ENCODE measurements at places on chromosomes 3 and 15.

GRCh38 chr15:57762302-57762701, 55.8 kb downstream of the POLR2M start:
- no peak for DNase-seq

DNA sequence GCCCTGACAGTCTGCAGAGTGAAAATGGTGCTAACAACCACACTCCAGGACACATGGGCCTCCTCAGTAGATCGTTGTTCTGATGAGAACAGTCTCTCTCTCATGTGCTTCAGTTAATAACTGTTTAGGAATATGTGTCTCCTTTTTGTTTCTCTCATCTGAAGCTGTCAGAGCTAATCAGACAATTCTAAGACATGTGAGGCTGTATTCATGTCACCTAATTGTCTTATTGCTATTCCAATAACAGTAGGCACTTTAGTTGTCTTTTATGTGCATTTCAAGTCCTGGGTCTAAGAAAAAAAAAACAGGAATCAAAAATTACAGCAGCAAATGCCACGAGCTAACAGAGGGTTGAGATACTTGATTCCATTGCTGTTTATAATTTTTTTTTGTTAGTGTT, 89.1 kb downstream of the WDR49 start:
- DNase-seq: no peak

- DNase-seq: no peak
These were observed 177.5 kb downstream of the RORA start for GRCh38 chr15:61051569-61052031.

DNA sequence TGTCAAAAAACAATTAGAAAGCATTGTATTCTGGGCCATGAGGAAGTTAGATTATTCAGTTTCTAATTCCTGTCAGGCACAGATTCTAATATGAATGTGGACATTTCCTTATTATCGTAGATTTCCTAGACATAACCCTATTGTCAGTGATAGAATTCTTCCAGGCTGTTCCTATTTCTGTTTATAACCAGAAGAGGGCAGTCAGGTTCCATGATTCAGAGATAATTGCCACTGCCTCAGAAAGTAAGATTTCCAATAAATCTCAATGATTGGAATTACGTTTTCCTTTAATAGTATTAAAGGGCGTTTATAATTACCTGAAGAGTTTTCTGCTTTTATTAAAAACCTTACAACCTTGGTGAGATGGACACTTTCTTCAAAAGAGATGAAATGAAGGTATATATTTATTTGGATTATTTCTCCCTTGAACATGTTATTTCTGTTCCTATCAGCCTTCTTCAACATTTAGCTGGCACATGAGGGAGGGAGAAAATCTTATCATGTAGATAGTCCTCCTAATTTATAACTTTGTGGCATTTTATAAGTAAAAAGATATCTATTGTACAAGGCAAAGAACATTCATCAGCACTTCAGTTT, 439.2 kb downstream of the MCTP2 start:
- no peak for DNase-seq

- DNase-seq: no peak
These were observed 1109.3 kb downstream of the ROBO2 start for GRCh38 chr3:78148986-78149717.

DNA sequence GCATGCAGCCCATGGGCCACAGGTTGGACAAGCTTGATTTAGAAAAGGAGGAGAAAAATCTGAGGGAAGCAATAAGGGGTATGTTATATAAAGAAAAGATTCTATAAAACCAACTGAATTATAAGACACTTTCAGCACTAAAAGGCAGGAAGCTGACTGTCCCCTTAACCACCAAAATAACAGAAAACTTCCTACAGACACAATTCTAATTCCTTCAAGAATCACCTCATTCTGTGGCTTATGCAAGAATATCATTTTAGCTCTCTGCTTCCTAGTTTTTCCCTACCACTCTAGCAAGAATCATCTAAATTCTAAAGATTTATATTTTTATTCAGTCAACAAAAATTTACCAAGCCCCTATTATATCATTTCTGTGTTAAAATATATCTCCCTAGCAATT, 6.3 kb downstream of the STAG1 start:
- DNase-seq: no peak

DNA sequence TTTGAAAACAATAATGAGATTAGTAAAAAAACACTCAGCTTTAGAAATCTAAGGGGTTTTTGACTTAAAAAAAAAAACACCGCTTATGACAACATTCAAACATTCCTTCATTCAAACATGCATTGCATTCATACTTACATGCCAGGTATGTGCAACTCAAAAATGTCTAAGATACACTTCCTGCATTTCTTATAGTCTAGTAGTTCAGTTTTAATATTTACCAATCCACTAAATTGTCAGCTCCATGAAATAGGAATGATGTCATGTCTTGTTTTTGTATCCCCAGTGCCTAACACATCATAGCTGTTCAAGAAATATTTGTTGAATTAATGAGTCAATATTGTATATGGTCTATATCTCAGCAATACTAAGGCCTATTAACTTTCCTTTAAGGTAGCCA, 51.7 kb downstream of the EIF4E3 start:
- no peak for DNase-seq

GRCh38 chr3:141411251-141411771, 43.0 kb downstream of the ZBTB38 start:
- no peak for DNase-seq

- DNase-seq: no peak
These were observed 101.4 kb upstream of the TRPM1 start for GRCh38 chr15:31202953-31203352.

GRCh38 chr3:189368384-189368783, 196.6 kb downstream of the TPRG1 start:
- no peak for DNase-seq

- no peak for DNase-seq
These were observed 12.2 kb downstream of the TGM4 start for GRCh38 chr3:44886561-44886960.

- no peak for DNase-seq
These were observed 1246.5 kb downstream of the OTOL1 start for GRCh38 chr3:162743091-162743490.

DNA sequence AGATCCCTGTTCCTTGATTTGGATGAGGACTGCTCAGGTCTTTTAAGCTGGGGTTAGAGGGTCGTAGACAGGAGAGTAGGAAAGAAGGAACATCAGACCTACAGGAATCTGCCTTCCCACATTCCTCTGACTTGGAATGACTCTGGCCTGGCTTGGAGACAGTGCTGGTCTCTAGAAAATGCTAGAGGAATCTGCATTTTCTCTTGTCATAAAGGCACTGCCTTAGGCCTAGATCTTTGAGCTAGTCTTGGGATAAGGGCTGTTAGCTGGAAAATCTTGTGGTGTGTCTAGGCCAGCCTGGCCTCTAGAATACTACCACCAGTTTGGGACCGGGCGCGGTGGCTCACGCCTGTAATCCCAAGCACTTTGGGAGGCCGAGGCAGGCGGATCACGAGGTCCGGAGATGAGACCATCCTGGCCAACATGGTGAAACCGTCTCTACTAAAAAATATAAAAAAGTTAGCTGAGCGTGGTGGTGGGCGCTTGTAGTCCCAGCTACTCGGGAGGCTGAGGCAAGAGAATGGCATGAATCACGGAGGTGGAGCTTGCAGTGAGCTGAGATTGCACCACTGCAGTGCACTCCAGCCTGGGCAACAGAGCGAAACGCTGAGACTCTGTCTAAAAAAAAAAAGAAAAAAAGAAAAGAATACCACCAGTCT, 17.3 kb upstream of the BSN start:
- DNase-seq: no peak

- no peak for DNase-seq
These were observed 24.1 kb downstream of the DUOX2 start for GRCh38 chr15:45089712-45090373.

GRCh38 chr3:155496206-155496605, 202.7 kb upstream of the STRIT1 start:
- DNase-seq: no peak

- peak; percentile 38 for DNase-seq
These were observed 145.5 kb upstream of the UMPS start for GRCh38 chr3:124584552-124585391.

DNA sequence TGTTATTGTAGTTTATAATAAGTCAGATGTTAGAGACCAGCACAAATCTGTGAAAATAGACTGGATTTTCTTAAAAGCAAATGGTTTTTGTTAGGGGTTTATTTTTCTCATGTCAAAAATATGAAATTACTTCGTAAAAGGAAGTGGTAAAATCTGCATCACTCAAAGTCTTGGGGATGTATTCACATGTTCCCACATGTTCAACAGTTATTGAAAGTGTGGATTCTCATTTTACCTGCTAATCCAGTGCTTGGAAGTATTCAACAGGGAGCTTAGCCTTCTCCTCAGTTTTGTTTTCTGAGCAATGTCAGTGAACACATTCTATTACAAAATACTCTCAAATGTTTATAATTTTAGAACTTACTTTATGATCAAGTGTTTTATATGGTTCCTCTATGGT, 352.0 kb downstream of the SOX2 start:
- no peak for DNase-seq

DNA sequence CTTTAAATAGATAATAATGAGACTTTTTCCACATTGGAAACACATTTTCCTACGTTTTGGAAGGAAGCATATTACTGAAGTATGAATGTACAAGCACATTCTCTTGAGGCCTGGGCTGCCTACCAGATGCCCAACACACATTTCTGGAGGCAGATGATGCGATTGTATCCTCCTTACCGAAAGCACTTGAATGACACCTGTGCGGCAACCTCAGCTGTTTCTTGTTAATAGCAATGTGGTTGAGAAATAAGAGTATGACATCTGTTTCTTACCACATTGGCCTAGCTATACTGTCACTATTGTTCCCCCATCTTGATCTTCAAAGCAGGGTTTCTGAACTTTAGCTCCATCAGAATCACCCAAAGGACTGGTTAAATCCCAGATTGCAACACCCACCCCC, 84.8 kb downstream of the ARPP21 start:
- DNase-seq: no peak

- DNase-seq: no peak
These were observed 146.3 kb downstream of the TMCO5A start for GRCh38 chr15:38080651-38081275.

- no peak for DNase-seq
These were observed 195.5 kb downstream of the BCHE start for GRCh38 chr3:165641569-165642310.

- no peak for DNase-seq
These were observed 85.7 kb downstream of the ST6GAL1 start for GRCh38 chr3:187015903-187016638.

- DNase-seq: no peak
These were observed 68.2 kb upstream of the SMAD3 start for GRCh38 chr15:66997212-66997611.

DNA sequence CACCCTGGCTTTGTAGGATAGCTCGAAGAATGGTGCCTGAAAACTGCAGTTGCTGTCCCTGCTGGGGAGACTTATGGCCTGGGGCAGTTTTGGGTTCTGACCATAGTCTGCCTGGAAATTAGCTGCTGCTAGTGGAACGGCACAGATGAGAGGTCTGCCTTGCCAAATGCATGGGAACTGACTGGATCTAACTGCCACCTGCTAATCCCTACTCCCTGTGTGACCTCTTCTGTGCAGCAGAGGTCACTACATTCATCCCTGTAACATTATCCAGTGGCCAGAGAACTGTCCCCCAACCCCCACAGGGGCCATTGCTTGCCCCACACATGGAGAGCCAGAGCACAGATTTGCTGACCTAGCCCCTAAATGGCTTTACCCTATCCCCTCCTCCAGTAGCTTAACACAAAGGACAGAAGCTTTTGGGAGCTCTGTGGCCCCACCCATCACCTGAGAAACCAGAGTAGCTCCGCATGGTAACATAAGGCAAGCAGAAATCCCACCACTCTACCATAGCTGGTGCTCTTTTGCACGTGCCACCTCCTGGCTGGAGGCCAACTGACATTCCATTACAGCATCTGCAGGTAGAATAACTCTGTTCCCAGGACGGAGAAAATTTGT, 840.0 kb downstream of the EPHA3 start:
- DNase-seq: no peak

- DNase-seq: no peak
These were observed 1.1 kb upstream of the ALCAM start for GRCh38 chr3:105365391-105366325.

- DNase-seq: no peak
These were observed 50.4 kb downstream of the FOXB1 start for GRCh38 chr15:60054472-60054871.

DNA sequence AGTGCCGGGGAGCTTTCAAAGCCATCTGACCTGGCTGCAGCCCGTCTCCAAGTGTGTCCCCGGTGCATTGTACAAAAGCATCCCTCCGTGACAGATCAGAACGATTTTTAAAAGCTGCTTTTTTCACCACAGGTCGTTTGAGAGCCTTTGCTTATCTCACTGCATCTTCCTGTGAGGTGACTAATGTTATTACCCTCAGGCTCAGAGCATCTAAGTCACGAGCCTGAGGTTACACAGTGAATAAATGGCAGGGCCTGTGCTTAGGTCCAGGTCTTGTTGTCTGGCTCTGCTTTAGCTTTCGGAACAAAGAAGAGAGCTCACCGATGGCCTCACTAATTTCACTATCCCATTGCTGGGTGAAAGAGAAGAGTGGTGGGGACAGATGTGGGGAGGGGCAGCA, 83.3 kb downstream of the SEC22A start:
- no peak for DNase-seq

DNA sequence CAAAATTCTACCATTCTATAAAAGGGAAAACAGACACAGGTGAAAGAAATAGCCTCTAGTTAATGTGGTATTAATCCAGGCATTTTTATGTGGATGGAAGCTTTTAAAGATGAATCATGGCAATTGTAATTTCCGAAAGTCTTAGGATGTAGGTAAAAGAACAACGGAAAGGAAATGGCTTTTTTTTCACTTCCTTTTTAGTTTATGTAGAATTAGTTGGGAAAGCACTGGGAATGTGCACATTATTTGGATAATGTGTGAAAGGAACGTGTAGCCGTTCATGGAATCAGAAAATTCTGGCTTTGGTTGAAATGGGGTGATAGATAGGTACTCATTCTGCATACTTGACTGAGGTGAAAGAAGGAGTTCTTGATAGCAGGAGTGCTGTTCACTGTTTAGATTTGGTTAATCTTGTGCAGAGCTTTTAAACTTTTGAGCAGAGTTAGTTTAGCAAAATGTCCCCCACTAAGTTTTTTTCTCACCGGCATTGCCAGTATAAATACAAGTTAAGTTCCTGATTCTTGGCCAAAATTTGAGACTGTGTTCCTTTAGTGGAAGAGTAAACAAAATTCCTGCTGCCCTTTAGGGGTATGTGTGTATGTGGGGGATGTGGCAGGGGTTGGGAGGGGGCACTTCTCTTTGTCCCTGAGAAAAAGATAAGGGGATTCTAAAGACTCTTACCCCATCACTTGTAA, 20.2 kb upstream of the UTS2B start:
- DNase-seq: no peak

DNA sequence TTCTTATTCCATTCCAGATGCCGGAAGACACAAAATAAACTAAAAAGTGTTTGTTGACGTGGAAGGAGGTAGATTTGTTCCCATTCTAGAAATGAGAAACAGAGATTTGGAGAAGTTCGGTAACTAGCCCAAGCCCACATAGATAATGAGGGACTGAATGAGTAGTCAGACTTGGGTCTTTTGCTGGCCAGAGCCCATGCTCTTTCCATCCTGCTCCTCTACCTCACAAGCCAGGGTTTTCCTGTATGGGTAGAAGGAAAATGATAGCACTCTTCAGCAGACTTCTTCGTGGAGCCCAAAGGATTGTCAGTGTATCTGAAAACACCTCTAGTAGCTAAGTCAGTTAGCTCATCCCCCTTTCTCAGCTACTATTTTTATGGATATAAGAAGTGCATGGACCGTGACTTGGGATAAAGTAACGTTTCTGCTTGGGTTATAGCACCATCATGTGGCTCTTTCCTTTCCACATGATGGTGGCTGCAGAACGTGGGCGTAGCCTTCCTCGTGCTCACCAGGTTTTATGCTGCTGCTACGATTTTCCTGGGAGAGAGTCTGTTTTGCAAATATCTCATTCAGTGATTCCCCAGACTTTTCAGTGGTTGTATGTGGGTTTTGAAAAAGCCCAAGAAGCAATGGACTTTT, 84.6 kb downstream of the DGKG start:
- DNase-seq: no peak

Measured in GM12892 (cell line).